ENCODE measurements at places on chromosomes 3 and 15. TPM values are rescaled to one million over a fixed set of nuclear protein-coding genes. Genes with fewer than 3 reads are reported as not detected.

The CPA3 gene
- total RNA-seq, result not detected

The FGF12 gene
- total RNA-seq, result not detected

The PCSK6 gene
- total RNA-seq, result 1.3 TPM

The HTR3E gene
- total RNA-seq, result not detected

The PAK6 gene
- 2.3 TPM for total RNA-seq

The TCTA gene
- total RNA-seq, result 17.9 TPM

The SCG3 gene
- total RNA-seq, result not detected

The MAP6D1 gene
- total RNA-seq, result 4.0 TPM

The GOLGA6L25 gene
- total RNA-seq, result not detected

The UBE2E2 gene
- total RNA-seq, result 2.9 TPM

The MESP2 gene
- not detected for total RNA-seq

The GPR15 gene
- total RNA-seq, result 5.0 TPM

The SLC28A2 gene
- total RNA-seq, result not detected

The TIPIN gene
- 57.2 TPM for total RNA-seq

The FSIP1 gene
- 0.51 TPM for total RNA-seq

The DPPA2 gene
- total RNA-seq, result not detected

The HDC gene
- total RNA-seq, result 0.21 TPM

The ARNT2 gene
- not detected for total RNA-seq

The SPTBN5 gene
- 0.21 TPM for total RNA-seq

The ILDR1 gene
- total RNA-seq, result not detected

The IRAK2 gene
- 4.0 TPM for total RNA-seq

The PIERCE2 gene
- not detected for total RNA-seq
